Activated naive CD4-positive, alpha-beta T cell treated with anti-CD3 and anti-CD28 coated beads for 36 hours (primary cell): ENCODE measurements at places on chromosomes 11 and 22. TPM values are rescaled to one million over a fixed set of nuclear protein-coding genes. Genes with fewer than 3 reads are reported as not detected.

Gene SRSF8
- 22.9 TPM for total RNA-seq

Gene ART1
- total RNA-seq = not detected

Gene UBQLN3
- not detected for total RNA-seq

Gene KLHL22
- total RNA-seq = 10.1 TPM

Gene TRIM29
- total RNA-seq = not detected

Gene BTBD18
- not detected for total RNA-seq

Gene XKR3
- not detected for total RNA-seq

DNA sequence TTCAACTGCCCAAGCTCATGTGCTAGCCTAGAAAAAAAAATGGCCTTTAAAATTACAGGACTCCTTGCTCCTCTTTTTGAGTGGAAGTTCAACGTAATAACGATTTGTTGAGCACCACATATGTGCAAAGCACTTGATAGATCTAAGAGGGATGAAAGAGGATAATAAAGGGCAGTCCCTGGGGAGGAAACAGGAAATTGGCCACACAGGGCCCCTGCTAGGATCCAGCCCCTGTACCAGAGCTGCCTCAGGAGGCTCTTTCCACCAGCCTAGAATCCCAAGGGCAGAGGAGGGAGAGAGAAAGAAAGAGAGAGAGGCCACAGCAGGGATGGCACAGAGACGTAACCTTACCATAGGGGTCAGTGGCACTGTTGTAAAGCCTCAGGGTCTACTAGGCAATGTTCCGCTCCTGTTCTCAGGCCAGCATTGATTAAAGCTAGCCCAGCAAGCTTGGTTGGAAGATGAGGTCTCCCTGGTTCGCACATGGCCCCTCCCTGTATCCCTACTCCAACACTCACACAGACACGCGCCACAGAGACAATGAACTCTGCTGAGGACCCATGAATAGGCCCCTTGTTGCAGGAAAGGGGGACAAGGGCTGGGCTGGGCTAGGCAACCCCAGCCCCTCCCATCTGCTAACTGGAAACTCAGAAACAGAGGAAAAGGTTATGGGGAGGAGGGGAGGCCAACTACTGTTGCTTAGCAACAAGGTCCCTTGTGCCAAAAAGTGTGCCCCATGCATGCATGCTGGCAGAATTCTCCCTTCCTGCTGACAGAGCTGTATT lies at the start of gene TMPRSS5:
Gene TMPRSS5, minus strand, starts transcription at position 438 of the 785 bp plus-strand sequence. Its CDS starts 84 bp downstream, at position 354.
- no peak for DNase-seq
- no peak within 1 kb of the TSS for H3K27ac ChIP-seq
- H3K36me3 ChIP-seq = peaks cover 13% of the 10 kb centered on the region
- no peaks in the 10 kb centered on the region for H3K27me3 ChIP-seq
